RWPE2 (cell line): ENCODE measurements at places on chromosomes 11 and 22.

DNA sequence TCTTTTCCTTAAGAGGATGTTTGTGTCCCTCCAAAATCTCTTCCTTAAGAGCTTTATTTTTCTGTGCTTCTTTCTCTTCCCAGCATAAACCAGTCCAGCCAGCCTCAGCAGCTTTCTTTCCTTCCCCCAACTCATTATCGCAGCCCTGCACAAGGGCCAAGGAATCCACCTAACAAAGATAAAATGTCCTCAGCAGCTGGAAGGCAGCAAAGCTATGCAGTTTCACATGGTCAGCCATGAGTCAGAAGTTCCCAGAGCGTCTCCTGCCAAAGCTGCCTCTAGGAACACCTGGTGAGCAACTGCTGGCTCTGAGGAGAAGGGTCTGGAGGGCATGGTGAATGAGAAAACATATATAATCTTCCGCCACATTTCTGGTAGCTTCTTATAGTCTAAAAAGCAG is 45.3 kb upstream of the HMGXB4 start:
- no peak overlapping the region for H3K4me3 ChIP-seq
- H3K27ac ChIP-seq: no peak overlapping the region
- H3K4me1 ChIP-seq: no peaks in the 10 kb centered on the region
- no peak for DNase-seq
- H3K27me3 ChIP-seq: no peaks in the 10 kb centered on the region

- DNase-seq: no peak
- H3K27ac ChIP-seq: no peak overlapping the region
These were observed 1.4 kb downstream of the CHRNA10 start for GRCh38 chr11:3669742-3670183.

DNA sequence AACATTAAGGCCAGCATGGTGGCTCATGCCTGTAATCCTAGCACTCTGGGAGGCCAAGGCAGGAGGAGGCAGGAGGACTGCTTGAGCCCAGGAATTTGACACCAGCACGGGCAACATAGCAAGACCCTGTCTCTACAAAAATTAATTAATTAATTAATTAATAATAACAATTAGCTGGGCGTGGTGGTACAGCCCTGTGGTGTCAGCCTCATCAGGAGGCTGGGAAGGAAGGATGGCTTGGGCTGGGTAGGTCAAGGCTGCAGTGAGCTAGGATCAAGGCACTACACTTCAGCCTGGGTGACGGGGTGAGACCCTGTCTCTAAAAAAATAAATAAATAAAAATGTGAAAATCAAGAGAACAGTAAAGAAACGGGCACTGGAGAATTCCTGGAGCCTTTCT is 1.4 kb downstream of the ARFGAP3 start:
- no peaks in the 10 kb centered on the region for H3K36me3 ChIP-seq
- H3K4me1 ChIP-seq: peaks cover 12% of the 10 kb centered on the region
- DNase-seq: no peak
- no peaks in the 10 kb centered on the region for H3K27me3 ChIP-seq

DNA sequence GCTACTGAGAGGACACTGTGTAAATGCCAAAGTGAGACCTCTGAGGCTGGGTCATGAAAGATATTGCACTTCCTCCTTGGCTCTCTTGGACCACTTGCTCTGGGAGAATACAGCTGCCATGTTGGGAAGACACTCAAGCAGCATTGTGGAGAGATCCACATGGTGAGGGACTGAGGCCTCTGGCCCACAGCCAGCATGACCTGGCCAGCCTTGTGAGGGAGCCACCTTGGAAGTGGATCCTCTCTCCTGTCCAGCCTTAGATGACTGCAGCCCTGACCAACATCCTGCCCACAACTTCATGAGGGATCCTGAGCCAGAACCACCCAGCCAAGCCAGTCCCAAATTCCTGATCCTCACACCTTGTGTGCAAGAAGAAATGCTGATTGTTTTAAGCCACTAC is 30.4 kb downstream of the MB start:
- no peaks in the 10 kb centered on the region for H3K27me3 ChIP-seq
- DNase-seq: no peak
- no peak overlapping the region for H3K4me3 ChIP-seq
- H3K27ac ChIP-seq: no peak overlapping the region
- no peaks in the 10 kb centered on the region for H3K36me3 ChIP-seq
- peaks cover 9% of the 10 kb centered on the region for H3K4me1 ChIP-seq

DNA sequence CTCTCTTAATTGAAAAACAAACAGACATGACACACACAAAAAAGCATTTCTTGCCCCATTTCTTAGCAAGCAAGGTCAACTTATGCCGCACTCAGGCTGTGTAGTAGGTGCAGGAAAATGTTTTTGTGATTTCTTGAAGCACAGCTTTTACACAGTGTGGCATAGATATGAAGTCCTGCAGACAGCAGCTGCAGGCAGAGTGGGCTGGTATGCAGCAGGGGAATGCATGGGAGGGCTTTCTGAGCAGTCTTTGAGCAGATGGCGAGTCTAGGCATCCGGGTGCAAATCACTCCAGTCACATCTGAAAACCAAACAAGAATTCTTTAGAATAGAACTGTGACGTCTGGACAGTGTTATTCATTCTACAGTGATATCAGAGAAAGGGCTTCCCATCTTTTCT is 87.5 kb downstream of the BLID start:
- DNase-seq: no peak
- H3K27me3 ChIP-seq: no peaks in the 10 kb centered on the region
- H3K27ac ChIP-seq: no peak overlapping the region
- no peak overlapping the region for H3K4me3 ChIP-seq
